ENCODE measurements at places on chromosomes 7 and 10. TPM values are rescaled to one million over a fixed set of nuclear protein-coding genes. Genes with fewer than 3 reads are reported as not detected.

DNA sequence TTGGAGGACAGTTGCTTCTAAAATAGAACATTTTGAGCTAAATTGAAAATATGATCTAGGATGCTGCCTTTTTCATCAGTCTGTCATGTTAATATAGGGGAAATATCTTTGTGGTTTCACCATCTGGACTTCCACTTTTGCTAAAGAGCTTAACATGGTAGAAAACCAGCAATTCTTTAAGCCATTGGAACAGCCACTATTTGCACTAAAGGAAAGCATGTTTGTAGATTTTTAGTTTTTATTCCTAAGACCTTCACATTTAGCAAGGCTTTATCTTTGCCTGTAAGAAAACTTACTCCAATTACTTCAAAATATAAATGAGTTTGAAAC, 291.0 kb downstream of the RNLS start:
- DNase-seq, result no peak

DNA sequence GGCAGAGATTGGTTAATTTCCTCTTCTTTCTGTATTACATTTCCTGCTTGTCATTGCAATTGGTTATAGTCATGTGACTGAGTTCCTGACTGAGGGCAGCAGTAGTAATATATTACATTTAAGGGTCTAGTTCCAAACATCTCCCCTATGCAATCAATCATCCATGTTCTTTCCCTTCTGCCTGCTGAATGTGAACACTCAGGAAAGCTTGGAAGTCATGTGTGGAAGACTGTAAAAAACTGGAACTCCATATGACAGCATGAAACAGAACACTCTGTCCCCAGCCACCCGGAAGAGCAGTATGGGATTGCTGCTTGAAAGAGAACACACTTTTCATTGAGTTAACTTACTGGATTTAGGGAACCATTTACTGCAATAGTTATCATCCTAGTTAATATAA, 459.7 kb upstream of the SEMA3A start:
- DNase-seq, result no peak

Gene MET
- 108 TPM for total RNA-seq

Gene SLC16A12
- total RNA-seq, result 0.20 TPM
